ENCODE measurements at places on chromosomes 7 and 10. TPM values are rescaled to one million over a fixed set of nuclear protein-coding genes. Genes with fewer than 3 reads are reported as not detected.

Gene ITIH2
- not detected for total RNA-seq

Gene CLRN3
- not detected for total RNA-seq

Gene WEE2
- total RNA-seq = not detected

Gene UCMA
- not detected for total RNA-seq

GRCh38 chr10:68333058-68333395, 299 bp upstream of the PBLD start:
- H3K4me1 ChIP-seq = peaks cover 62% of the 10 kb centered on the region
- H3K27me3 ChIP-seq = peaks cover 8% of the 10 kb centered on the region
- peak overlapping the region; percentile 100 for H3K4me3 ChIP-seq

DNA sequence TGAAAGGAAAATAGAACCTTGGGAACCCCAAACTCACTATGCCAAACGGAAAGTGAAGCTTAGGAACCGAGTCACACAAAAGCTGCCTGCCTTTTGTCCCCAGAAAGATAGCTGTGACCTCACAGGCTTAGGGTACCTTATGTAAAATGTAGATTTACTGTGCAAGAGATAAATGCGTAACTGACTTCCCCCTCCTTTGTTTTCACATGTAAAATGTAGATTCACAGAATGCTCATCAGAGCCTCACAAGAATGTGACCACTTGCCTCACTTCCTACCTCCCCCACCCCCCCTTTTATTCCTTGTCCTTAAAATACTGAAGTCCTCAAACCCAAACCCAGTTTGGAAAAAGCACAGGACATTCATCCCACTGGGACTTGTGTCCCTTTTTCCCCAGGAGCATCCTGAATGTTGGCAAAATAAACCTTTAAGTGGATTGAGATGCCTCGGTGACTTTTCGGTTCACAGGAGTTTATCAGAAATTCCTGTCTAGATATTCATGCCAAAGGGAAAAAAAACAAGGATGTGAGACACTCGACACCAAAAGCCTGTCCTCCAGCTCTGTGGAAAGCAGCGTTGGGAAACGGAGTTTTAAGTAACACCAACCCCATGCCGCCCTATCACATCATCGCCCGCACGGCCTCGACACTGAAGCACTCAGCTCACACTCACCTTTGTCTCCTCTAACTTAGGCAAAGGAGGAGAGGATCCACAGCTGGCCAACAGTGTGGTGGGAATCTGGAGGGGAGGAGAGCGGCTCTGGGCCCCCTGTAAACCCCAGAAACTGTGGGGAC, 45.9 kb downstream of the SVIL start:
- H3K4me1 ChIP-seq = peaks cover 51% of the 10 kb centered on the region
- DNase-seq = no peak
- peaks cover 1% of the 10 kb centered on the region for H3K36me3 ChIP-seq
- H3K4me3 ChIP-seq = no peak overlapping the region

GRCh38 chr7:121202834-121203233, 126.0 kb upstream of the WNT16 start:
- H3K27me3 ChIP-seq = no peaks in the 10 kb centered on the region
- H3K4me3 ChIP-seq = no peak overlapping the region
- H3K36me3 ChIP-seq = no peaks in the 10 kb centered on the region
- DNase-seq = no peak
- no peak overlapping the region for H3K27ac ChIP-seq

DNA sequence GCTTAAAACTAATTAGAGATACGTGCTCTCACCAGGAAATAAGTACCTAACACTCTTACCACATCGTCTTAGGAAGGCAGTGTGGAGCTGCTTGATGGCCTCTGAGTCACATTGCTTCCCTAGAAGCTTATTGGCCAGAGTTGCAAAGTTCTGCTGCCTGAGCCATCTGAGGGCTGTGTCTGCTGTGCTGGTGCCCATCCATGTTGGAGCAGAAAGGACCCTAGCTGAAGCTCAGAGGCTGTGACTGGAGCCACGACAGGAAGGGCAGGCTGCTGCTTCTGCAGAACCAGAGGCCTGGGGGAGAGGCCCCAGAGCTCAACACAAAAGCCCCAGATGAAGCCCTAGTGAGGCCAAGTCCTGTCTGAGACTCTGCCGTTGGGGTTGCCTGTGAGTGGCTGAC, 64.8 kb upstream of the IGFBP3 start:
- DNase-seq = no peak
- no peak overlapping the region for H3K4me3 ChIP-seq
- peaks cover 9% of the 10 kb centered on the region for H3K4me1 ChIP-seq
- H3K27me3 ChIP-seq = no peaks in the 10 kb centered on the region
- no peak overlapping the region for H3K27ac ChIP-seq

DNA sequence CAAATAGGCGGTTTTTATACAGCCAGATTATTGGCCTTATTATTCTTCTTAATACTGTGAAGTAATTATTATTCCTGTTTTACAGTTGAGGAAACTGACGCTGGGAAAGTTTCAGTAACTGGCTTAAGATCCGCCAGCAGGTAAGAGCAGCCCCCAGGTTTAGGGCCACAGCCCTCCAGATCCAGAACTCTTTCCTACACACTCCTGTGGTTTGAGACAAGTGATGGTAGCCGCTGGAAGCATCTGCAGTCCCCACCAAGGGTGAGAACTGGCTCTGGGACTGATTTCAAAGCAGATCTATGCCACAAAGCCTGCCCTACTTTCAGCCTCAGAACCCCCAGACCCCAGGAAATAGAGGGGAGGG, 3.0 kb upstream of the UNC5B start:
- no peak overlapping the region for H3K27ac ChIP-seq
- H3K4me3 ChIP-seq = peak overlapping the region; percentile 56
- H3K27me3 ChIP-seq = peaks cover 67% of the 10 kb centered on the region
- no peak for DNase-seq

- H3K4me1 ChIP-seq = peaks cover 14% of the 10 kb centered on the region
- no peak overlapping the region for H3K4me3 ChIP-seq
- peak overlapping the region; percentile 87 for H3K27ac ChIP-seq
- DNase-seq = no peak
- no peaks in the 10 kb centered on the region for H3K36me3 ChIP-seq
- H3K27me3 ChIP-seq = no peaks in the 10 kb centered on the region
Observed at GRCh38 chr7:22896917-22897316, 74.3 kb upstream of the TOMM7 start.
